ENCODE measurements at places on chromosomes 1 and 21.
A peak's percentile ranks its signal among the peaks of the same experiment; 100 is the strongest.

GRCh38 chr1:208511242-208511860 lies 267.2 kb upstream of the PLXNA2 start:
- no peak for DNase-seq

- DNase-seq, result peak; percentile 66
Observed at GRCh38 chr1:14880456-14881316, 272.9 kb upstream of the TMEM51 start.

GRCh38 chr1:27087371-27088220 lies 67.3 kb downstream of the SLC9A1 start:
- no peak for DNase-seq

DNA sequence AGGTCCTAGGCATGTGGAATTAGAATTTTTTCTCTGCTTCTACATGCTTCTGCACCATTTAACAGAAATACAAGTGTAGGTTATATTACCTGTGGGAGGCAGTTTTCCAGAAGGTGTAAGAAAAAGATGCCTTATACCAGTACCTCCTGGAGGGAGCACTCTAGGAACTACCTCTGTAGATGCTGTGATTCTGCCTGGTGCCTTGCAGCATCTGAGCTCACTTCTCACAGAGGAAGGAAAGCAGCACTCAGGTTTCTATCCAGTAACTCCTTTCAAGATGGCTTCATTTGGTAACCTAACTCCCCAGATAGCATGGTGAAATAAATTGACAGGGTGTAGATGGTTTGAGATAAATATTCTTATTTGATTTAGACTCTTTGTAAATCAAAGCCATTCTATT lies 50.3 kb downstream of the GIPC2 start:
- DNase-seq, result peak; percentile 55
